ENCODE measurements at places on chromosomes 3 and 15.

DNA sequence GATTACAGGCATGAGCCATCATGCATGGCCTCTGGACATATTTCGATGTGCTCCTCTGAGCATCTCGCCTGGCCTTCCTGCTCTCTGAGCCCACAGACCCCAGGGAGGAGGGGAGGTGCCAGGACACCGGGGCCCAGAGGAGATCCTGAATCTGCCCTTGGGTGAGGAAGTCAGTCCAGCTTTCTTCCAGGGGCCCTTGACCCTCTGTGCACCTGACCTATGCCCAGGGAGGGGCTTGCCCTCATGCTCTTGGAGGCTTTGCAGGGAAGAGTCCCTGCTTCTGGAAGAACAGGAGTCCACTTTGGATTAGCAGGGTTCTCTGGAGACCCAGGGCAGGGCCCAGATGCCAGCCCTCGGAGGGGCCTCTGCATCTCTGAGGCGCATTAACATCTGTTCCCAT, 1.4 kb downstream of the ACSBG1 start:
- no peak for DNase-seq

GRCh38 chr3:43906849-43907507, 216.2 kb downstream of the ABHD5 start:
- no peak for DNase-seq

- peak; percentile 17 for DNase-seq
Observed at GRCh38 chr3:113136071-113136470, 75.3 kb upstream of the BOC start.

DNA sequence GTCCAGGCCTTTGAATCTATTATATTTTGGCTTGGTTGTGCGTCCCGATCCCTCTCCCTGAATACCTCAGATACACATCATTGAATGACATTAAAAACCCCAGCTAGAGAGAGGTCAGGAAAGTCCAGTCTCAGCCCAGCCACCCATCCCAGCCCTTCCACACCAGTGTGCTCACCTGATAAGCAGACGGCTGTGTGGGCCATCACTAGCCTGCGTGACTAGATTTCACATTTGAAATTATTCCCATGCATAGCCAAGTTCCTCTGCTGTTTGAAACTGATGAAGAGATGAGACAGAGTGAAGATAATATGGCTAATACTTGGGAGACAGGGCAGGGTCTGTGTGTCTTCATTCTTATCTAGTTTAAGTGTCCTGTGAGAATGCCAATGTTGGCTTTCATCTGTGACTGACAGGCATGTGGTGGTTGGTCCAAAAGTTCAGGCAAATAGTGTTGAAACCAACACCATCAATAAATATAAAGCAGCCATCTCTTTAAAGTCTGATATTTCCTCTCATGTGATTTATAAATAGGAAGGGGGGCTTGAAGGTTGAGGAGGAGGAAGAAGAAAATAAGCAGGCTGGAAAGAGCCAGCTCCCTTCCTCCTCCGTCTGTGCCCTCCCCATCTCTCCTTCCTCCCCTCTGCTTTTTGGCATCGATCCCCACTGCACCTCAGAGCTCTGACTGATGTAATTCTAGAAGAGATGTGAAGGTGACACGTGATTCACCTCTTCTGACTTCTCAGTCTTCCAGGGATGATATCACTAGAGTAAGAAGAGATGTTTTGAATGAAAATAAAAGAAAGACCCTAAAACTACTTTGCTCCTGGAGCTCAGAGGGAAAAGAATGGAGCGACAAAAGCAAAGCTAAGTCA, 5.1 kb downstream of the FAM43A start:
- DNase-seq = peak; percentile 19

DNA sequence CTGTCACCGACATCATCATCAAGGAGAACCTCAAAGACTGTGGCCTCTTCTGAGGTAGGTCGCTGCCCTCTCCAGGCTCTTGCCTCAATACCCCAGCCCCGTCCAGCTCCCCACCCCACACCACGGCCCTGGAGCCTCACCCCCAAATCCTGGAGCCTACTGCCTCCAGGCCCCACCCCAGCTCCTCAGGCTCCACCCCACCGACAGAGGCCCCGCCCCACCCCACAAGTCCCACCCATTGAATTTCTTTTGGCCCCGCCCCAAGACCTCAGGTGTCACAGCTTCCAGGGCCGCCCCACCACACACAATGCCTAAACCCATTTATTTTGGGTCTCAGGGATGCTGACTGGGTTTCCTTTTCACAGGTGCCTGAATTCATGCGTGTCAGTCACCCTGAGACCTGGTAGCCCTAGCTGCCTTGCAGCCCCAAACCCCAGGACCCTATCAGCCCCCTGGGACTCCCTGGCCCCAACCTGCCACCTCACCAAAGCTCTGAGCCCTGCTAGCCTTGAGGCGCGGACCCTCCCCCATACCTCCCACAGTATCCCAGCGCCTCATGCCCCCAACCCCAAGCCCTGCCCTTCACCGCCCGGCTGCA, 3.6 kb downstream of the GNAT1 start:
- peak; percentile 26 for DNase-seq

- DNase-seq = no peak
Observed at GRCh38 chr3:159451067-159451466, 537.6 kb upstream of the IL12A start.

DNA sequence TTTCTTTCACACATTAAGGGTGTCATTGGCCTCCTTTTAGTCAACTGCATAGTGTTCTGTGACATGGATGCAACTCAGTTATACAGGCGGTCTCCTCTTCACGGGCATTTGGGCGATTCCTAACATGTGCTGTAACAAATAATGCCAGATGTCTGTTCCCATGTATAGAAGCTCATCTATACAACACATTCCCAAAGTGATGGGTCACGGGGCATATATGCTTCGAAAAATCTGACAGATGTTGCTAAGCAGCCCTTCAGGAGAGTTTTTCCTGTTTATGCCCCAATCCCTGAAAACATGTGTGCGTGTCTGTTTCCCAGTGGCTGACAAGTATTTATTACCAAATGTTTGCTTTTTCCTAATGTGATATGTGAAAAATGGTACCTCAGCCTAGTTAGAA, 25.8 kb downstream of the LRRK1 start:
- no peak for DNase-seq

DNA sequence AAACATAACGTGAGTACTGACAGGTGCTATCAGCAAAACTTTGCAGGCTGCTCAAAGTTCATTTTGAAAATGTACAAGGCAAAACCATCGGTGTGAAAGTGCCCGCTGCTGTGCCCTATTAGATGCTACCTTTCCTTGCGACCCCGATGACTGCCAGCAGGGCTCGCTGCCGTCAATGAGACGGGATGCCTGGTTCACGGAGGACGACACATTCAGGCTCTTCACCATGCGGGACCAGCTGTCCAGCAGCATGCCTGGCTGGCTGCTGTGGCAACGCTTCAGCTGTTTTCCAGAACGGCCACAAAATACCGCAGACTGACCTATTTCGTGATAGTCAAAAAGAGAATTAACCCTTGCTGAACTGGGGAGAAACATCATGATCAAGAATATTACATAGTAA, 92.7 kb upstream of the OCA2 start:
- DNase-seq = no peak

DNA sequence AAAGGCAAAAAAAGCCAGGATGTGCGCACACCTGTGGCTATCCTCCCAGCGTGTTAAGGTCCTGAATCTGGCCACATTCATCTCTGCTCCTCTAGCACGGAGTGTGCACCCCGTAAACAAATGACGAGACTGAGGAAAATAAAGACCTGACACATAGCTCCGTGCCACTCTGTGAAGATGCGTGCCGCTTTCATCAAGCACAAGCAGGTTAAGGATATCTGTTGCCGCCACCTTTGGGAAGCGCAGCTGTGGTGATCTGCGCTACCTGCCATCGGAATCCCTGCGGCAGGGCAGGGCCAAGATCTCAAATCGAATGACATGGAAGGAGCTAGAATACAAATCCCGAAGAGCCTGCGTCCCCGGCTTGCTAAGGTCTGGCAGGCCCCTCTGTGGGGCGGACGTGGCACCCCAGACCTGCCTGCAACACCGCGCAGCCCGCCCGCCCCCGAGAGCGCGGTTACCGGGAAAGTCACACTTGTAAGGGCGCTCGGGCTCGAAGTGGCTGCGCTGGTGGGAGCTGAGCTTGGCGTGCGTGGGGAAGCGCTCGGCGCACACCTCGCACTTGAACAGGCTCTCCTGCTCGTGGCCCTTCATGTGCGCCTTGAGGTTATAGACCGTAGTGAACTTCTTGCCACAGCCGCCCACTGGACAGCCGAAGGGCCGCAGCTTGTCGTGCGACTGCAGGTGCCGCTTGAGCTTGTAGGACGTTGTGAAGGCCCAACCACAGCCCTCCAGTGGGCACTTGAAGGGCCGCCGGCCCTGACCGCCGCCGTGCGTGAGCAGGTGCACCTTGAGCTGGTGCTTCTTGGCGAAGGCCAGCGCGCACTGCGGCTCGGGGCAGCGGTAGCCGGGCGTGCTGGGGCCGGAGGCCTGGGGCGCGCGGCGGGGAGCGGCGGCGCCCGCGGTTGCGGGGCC, 936 bp downstream of the ZXDC start:
- DNase-seq = peak; percentile 76

- no peak for DNase-seq
Observed at GRCh38 chr3:84439476-84439875, 519.3 kb upstream of the CADM2 start.

DNA sequence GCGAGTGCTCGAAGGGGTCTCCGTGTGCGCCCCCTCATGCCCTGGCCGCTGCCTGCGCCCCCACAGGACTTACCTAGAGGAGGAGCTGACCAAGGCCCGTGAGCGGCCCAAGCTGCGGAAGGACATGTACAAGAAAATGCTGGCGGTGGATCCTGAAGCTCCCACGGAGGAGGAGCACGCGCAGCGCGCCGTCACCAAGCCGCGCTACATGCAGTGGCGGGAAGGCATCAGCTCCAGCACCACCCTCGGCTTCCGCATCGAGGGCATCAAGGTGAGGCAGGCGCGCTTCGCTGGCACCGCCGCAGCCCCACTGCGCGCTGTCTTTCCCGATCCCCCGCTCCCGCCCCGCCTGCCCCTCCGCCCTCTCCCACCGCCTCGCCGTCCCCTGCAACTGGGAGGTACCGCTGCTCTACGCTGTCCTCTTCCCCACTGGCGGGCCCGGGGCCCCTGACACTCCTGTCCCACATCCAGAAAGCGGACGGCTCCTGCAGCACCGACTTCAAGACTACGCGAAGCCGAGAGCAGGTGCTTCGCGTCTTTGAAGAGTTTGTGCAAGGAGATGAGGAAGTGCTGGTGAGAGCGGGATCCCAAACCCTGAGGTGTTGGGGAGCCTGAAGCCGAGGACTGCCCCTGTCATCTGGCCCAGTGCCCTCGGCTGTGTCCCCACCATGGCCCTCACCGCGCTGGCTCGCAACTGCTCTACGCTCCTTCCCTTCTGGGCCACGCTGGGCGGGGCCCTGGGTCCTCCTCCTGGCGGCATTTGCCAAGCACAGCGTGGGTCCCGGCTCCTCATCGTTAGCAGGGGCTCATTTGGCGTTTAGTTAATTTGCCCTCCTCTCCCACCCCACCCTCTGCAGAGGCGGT, 8.5 kb downstream of the ITPKA start:
- no peak for DNase-seq

- no peak for DNase-seq
Observed at GRCh38 chr3:78917536-78917935, 850.3 kb downstream of the ROBO1 start.
